Fibroblast of mammary gland (primary cell): ENCODE measurements at places on chromosomes 5 and 9.

GRCh38 chr9:126293522-126293889 lies 33.1 kb upstream of the MVB12B start:
- no peak for DNase-seq

DNA sequence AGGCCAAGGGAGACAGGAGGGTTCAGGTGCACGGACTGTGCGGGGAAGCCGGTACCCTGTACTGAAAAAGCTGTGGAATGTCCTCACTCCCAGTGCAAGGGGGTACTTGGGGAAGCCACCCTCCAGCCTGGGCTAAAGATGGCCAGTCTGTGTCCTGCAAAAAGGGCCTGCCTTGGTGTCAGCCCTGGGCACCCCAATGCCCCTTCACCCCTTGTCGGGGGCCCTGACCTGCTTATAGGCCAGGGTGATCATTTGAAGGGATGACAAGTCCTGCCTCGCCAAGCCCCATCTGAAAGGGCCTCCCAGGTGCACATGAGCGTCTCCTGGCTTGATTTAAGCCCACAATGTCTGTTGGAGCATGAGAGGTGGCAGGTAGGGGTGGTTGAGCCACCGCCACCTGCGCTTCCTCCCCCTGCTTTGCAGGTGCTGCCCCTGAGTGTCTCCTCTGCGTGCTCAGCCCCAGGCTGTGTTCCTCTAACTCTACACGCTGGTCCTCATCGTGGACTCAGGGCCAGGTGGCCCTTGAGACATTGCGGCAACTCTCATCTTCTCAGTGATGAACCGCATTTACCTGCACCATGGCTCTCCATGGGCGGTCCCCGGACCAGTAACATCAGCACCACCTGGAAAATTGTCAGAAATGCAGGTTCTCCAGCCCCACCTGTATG lies 97.0 kb downstream of the ANKRD33B start:
- no peak for DNase-seq

GRCh38 chr9:33498387-33498786 lies 24.7 kb upstream of the NOL6 start:
- DNase-seq = no peak

DNA sequence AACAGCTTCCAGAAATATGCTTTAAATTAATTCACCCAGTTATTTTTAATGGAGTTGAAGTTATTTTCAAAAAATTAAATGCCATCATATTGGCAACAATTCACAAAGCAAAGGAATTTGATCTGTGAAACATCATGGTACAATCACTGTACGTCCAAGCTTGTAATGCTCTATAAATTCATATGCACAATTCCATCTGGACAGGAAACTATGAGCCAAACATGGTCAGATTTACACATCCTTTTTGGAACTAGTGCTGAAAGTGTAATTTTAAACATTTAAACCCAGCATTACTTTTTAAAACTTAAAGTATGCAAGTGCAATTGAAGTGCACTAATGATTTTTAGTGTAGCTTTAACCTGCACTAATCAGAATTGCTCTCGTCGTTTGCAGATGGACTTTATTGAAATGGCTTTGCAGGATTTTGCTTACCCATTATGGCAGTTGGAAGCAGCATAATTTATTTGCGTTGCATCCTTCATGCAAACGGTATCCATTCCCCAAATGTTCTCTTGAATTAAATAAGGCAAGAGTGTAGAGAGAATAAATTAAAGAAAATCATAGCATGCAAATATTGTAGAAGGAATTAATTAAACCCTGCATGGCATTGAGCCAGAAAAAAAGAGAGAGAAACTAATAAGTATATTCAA lies 21.0 kb upstream of the OR13F1 start:
- DNase-seq = no peak

GRCh38 chr9:3511551-3511950 lies 14.2 kb downstream of the RFX3 start:
- no peak for DNase-seq

DNA sequence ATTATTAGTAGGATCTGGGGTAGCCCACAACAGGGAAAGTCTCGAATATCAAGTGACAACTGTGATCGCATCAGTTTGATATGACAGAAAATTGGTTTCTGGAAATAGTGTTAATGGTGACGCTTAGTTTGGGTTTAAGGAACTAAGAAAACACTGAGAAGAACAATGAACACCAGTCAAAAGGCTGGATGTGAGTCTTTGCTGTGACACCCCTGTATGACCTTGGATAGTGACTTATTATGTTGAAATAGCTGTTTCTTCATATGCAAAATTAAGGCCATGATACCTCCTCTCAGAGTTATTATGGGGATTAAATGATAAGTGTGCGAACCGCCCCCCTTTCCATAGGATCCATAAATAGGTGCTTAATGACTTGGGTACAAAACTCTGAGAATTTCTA lies 926 bp downstream of the DNAJC25 start:
- peak; percentile 42 for DNase-seq
